NCI-H2107 (cell line): ENCODE measurements at places on chromosomes 5 and 9.

DNA sequence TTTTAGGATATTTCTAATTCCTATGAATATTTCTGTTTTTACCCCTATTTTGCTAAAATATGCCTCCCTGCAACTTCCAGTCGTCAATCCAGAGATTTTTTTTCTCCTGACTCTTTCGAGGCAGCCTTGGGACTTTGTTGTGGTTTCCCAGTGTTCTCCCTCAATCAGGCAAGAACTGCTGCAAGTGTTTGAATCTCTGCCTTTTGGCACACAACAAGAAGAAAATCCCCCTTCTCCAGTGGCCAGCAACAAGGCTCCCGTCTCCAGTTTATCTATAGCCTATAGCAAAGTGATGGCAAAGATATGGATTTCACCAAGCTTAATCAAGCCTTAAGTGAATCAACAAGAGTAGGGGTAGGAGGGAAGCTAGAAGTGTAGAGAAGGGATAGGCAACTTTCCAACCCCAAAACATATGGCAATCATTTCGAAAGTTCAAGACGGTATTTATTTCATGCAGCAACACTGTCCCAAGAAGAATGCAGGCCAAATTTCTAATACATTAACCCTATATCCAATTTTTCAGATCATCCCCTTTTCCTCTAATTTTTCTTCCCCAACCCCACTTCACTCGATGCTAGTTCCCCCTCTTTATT is 37.7 kb upstream of the PAPPA start:
- no peak for DNase-seq

- no peak for DNase-seq
Observed at GRCh38 chr9:68727636-68728035, 22.6 kb downstream of the PIP5K1B start.

DNA sequence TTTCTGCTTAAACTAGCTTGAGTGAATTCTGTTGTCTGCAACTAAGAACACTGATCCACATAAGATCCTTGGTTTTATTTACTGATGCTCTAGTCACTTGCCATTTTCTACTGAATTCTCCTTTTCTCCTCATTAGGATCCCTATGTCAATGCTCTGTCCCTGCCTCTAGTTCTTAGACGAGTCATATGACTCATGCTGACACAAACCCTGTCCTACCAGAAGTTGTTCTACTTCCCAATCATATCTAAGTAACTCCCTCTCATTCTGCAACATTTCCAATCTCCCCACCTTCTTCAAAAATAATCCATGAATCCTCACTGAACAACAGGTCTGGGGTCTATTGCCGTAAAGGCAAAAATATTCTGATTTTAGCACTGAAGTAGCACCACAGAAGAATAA is 47.1 kb upstream of the DMRT1 start:
- no peak for DNase-seq

- DNase-seq: no peak
Observed at GRCh38 chr5:14109041-14109747, 33.9 kb upstream of the TRIO start.

GRCh38 chr9:76751001-76751400 is 13.2 kb upstream of the PCA3 start:
- no peak for DNase-seq

DNA sequence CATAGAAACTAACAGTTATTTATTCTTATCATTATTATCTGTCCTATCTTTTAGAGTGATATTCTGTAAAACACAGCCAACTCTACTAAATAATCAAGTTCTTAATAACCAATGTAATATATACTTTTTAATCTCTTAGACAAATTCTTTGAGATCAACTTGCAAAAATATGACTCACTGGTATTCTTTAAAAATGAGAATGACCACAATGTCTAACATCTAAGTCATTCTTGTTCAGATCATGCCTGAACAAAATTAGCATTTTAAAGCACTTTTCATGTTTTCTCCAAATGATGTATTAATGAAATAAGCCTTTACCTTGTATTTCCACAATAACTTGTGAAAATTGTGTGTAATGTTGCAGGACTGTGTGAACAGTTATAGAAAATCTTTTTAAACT is 356.9 kb upstream of the RGMB start:
- DNase-seq: no peak
